Mesenchymal stem cell (in vitro differentiated cells and primary cell): ENCODE measurements at places on chromosomes 13 and 19.

- DNase-seq: no peak
Measured at GRCh38 chr19:21574607-21575006, 69.2 kb downstream of the ZNF429 start.

- DNase-seq: no peak
Measured at GRCh38 chr19:35211545-35212230, 16.9 kb downstream of the FAM187B start.

DNA sequence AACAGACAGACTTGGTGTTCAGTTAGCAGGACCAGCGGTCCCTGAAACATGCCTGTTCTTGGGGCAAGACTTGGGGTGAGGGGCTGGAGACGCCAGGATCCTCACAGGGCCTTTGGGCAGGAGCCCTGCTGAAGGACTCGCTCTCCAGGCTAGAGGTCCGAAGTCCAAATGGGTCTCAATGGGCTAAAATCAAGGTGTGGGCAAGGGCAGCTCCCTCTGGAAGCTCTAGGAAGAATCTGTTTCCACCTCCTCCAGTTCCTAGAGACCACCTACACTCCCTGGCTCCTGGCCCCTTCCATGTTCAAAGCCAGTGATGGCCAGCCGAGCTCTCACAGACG, 111.3 kb downstream of the TUBA3C start:
- no peak for DNase-seq

DNA sequence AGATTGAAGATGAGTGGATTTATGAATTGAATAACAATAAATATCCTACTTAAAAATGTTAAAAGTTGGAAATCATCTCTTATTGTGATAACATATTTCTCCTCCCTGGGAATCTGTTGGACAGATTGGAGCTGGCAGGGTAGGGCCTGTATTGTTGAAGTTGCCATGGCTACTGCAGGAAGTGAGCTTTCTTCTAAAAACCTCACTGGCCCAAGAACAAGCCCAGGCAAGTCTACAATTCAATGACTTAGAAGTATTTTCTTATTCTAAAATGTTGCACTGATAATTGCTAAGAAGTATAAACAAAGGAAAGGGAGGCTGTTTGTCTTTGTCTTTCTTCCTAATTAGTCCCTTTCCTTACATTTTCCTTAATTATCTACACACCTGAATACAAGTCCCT, 112.1 kb downstream of the DLEU7 start:
- peak; percentile 75 for DNase-seq

DNA sequence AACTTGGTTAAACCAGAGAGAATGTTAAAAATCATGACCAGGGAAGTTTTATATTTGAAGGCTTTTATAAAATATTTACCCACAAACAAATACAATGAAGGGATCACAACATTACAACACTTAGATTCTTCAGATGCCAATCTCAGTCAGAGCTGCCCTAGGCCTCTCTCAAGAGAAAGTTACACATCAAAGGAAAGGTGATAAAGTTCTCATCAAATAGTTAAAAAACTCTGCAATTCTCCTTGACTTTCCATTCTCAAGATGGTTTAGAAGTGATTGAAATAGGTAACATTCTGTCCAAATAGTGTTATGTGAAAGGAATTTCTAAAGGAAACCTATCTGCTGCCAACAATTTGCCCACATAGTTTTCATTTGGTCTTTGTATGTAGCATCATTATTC, 1115.2 kb upstream of the MIR17HG start:
- no peak for DNase-seq

- no peak for DNase-seq
Measured at GRCh38 chr19:30480097-30480496, 107.9 kb downstream of the ZNF536 start.

DNA sequence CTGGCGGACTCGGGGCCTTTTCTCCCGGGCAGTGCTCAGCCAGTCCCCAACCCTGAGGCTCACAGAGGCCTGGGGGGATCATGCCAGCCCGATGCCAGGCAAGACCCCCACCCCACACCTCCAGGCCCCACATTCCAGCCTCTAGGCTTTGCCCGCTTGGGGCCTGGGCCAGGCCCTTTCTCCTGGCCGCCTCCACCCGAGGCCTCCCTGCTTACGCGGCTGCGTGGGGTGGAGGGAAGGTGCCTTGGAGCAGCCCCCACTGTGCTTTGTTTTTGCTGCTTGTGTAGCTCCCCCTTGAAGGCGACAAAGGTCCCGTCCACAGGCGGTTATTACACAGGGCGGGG, 38.4 kb downstream of the SMIM24 start:
- DNase-seq: no peak

DNA sequence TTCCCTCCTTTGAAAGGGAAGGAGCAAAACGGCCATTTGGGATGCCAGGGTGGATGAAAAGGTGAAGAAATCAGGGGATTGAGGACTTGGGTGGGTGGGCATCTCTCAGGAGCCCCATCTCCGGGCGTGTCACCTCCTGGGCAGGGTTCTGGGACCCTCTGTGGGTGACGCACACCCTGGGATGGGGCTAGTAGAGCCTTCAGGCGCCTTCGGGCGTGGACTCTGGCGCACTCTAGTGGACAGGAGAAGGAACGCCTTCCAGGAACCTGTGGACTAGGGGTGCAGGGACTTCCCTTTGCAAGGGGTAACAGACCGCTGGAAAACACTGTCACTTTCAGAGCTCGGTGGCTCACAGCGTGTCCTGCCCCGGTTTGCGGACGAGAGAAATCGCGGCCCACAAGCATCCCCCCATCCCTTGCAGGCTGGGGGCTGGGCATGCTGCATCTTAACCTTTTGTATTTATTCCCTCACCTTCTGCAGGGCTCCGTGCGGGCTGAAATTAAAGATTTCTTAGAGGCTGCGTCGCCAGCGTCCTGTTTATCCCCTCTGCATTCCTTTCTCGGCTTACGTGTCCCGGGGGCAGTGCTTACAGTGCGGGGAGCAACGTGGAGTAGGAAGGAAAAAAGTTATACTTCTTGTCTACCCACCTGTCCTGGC, 15.2 kb upstream of the S1PR4 start:
- peak; percentile 66 for DNase-seq

DNA sequence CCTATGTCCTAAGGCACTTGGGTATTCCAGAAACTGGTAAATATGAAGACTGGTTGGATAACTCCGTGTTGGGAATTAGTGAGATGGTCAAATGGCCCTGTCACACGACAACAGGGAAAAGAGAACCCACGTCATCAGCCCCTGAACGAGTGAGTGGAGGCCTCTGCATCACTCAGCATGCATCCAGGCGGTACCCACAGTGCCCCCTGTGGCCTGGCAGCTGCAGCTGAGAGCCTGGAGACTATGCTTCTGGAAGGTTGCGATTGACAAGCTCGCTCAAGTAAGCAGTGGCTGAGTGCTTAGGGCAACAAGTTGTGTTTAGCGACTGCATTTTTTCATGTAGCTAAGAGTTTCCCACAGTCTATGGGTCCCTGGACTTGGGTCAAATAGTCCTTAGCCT, 55.9 kb downstream of the COL4A2 start:
- no peak for DNase-seq

GRCh38 chr13:28822151-28822550, 2.0 kb downstream of the MTUS2 start:
- DNase-seq: no peak

DNA sequence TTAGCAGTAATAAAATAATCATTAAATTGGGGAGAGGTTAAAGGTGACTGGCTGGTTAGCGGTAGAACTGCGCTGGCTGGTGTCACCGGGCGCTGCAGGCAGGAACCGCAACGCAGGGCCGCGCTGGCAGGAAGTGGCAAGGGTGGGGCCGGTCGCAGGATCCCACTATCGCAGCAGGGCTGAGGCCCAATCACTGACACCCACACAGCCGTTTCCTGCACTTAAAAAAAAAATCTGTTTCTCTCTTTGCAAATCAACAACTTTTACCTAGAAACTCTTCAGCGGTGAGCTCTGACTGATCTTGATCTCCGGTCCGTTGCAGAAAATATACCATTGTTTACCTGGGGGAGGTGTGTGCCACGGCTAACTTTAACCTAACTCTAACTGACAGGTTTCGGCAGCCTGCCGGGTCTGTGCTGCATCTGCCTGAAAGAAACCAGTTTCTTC, 46.9 kb downstream of the KLF2 start:
- DNase-seq: no peak

DNA sequence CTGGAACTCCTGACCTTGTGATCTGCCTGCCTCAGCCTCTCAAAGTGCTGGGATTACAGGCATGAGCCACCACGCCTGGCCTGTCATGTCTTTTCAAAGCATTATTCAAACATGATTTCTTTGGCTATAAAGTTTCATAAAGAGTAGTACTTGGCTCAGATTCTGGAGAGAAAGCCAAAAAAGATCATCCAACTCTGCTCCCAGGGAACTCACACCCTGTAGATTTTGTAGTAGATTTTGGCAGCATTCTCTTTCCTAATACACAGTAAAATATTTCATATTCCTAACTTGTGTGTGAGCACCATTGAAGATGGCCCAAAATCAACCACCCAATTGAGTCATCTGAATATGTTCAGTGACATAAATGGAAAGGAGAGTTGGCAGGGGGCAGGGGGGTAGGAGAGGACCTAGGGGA, 48.4 kb downstream of the CAB39L start:
- DNase-seq: no peak

DNA sequence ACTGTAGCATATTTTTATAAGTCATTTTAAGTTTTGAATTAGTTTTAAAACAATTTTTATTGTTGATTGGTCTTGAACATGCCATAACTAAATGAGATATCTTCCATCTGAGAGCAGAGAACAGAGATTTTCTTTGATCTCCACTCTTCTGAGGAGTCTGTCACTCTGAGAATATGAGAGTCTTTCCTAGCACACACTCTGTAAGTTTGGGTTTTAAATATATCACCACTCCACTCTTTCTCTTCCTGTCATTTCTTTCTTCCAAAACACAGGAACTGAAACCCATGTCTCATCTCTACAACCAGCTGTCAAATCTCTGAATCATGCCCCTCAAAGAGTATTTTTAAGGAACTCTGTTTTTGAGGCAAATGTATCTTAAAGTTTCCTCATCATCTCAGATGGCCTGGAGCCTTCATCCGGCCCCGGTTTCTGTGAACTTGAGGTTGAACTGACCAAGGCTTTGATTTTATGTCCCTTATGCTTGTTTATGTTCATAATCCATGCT, 698.2 kb upstream of the SGCG start:
- DNase-seq: no peak

GRCh38 chr19:4233282-4233853, 4.0 kb downstream of the EBI3 start:
- DNase-seq: peak; percentile 25

DNA sequence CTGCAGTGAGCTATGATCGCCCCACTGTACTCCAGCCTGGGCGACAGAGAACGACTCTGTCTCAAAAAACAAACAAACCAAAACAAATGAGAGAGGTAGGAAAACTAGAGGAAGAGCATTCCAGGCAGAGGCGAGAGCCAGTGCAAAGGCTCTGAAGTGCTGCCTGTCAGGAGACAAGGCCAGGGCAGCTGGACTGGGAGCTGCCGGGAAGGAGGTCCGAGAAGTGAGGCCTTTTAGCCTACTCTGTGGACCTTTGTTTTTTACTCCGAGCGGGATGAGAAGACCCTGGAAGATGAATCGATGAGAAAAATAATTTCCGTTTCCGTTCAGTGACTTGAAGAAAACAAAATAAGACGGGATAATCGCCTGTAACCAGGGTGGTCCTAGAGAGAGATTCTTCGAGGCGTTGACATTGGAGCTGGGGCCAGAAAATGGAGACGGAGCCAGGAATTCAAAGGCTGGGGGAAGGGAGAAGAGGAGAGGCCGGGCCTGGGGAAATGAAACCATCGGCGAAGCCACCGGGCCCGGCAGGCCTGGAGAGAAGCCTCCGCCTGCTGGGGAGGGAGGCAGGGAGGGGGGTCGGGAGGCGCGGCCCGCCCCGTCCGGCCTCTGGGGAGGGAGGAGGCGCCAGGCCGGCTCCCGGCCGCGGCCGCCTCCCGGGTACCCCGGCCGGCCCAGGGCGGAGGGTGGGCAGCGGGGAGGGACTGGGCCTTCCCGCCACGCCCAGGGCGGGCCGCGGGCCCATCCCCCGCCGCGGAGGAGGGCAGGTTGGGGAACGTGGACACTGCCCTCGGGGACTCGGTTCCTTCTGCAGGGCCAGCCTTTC, 7.8 kb upstream of the SERTAD1 start:
- DNase-seq: peak; percentile 94

DNA sequence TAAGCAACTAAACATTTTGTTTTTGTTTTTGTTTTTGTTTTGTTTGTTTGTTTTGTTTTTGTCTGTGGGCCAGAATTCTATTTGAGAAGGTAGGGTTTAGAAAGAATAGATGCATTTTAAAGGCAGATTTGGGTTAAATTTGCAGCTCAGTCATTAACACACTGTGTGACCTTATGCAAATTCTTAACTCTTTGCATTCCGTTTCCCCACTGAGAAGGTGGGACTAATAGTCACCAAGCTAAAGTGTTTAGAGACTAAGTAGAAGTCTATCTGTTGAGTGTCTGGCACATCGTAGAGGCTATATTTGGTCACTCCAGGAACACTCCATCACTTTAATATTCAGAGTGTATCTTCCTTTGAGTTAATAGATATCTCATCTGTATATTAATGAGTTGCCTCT, 87.1 kb downstream of the CCNA1 start:
- DNase-seq: no peak

DNA sequence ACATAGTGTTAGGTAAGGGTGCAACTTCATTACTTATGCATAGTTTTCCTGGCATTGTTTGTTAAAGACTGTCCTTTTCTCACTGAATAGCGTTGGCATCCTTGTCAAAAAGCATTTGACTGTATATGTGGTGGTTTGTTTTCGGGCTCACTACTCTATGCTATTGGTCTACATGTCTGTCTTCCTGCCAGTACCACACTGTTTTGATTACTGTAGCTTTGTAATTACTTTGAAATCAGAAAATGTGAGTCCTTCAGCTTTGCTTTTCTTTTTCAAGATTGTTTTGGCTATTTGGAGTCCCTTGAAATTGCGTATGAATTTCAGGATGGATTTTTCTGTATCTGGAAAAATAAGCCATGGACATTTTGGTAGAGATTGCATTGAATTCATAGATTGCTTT, 56.0 kb downstream of the IFT88 start:
- no peak for DNase-seq

DNA sequence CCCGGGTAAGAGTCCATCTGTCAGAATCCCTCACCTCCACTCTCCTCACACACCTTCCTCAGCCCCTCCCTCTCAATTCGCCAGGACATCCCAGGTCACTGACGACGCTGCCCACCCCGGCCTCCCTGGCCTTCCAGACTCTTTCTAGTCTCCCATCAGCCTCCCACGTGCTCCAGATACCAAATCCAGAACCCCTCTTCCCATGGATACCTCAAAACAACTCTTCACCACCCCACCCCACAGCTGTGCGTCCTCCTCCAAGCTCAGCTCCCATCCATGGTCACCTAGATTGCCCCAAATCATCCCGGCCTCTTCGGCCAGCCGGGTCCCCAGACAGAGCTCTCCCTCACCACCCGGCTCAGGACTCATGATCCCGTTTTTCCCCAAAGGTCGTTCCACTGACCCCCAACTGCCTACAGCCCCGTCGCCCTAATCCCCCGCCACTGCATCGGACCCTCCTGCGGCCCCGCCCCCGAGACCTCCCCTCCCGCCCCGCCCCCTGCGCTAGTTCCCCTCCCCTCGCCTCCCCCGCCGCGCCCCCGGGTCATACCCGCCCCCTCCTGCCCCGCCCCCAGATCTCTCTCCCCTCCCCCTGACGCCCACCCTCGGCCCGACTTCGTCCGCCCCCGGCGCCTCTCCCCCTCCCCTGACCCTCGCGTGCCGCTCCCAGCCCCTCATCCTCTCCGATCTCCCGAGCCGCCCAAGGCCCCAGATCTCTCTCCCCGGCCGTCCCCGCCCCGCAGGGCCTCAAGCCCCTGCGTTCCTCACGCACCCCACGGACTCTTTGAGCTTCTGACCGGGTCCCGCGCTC, 546 bp downstream of the UBXN6 start:
- peak; percentile 75 for DNase-seq
